ENCODE measurements at places on chromosomes 5 and 9. TPM values are rescaled to one million over a fixed set of nuclear protein-coding genes. Genes with fewer than 3 reads are reported as not detected.

The ANKRD34B gene
- 1.5 TPM for polyA plus RNA-seq

The DIPK1B gene
- 6.0 TPM for polyA plus RNA-seq

The TYRP1 gene
- polyA plus RNA-seq: not detected

The PLPP7 gene
- 5.6 TPM for polyA plus RNA-seq

The HSPB3 gene
- 0.17 TPM for polyA plus RNA-seq

The GABRA6 gene
- not detected for polyA plus RNA-seq

The DEPDC1B gene
- 0.22 TPM for polyA plus RNA-seq

The DMRTA1 gene
- 0.92 TPM for polyA plus RNA-seq

The PTGDS gene
- 185 TPM for polyA plus RNA-seq
